Fibroblast of upper back skin (primary cell): ENCODE measurements at places on chromosomes 2 and 18.

DNA sequence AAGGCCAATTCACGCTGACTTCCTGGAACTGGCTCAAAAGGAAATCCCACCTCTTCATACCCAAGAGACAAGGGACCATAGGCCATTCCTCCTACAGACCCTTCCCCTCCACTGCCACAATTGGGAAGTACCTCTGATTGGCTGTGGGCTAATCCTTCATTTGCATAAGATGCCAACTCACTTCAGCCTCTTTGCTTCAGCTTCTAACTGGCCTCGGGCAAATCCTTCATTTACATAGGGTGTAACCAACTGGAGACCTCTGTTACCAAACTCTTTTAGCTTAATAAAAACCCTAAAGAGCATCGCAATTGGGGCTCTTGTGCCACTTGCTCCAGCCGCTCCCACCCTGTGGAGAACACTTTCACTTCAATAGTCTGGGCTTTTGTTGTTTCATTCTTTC is 38.2 kb downstream of the MC2R start:
- no peak for DNase-seq

DNA sequence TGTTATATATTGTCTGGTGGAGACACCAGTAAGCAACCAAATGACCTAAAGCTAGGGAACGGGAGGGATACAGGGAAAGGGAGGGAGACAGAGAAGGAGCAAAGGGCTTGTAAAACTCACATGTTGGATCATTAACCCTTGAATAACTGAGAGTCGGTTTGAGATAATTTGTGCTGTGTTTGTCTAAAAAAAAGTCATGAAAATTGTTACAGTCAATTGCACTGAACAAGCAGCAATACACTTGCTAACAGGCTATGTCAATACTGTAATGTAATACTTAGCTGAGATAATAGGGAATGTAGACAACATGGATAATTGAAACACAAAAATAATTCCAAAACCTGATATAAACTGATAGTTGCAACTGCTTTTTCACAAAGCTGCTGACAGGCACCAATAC is 71.3 kb upstream of the ZNF521 start:
- DNase-seq: no peak

GRCh38 chr2:241237047-241237446 is 48.6 kb downstream of the ANO7 start:
- no peak for DNase-seq

DNA sequence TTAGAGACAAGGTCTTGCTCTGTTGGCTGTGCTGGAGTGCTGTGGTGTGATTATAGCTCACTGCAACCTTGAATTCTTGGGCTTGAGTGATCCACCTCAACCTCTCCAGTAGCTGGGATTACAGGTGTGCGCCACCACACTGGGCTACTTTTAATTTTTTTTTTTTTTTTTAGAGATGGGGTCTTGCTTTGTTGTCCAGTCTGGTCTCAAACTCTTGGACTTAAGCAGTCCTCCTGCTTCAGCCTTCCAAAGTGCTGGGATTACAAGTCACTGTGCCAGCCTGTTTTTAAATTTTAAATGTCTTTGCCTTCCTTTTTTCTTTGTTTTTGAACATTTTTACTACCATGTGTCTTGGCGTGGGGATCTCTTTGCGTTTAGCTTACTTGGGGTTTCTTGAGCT is 32.5 kb downstream of the TAF4B start:
- no peak for DNase-seq

- no peak for DNase-seq
Measured at GRCh38 chr2:204692790-204693189, 147.5 kb downstream of the PARD3B start.

DNA sequence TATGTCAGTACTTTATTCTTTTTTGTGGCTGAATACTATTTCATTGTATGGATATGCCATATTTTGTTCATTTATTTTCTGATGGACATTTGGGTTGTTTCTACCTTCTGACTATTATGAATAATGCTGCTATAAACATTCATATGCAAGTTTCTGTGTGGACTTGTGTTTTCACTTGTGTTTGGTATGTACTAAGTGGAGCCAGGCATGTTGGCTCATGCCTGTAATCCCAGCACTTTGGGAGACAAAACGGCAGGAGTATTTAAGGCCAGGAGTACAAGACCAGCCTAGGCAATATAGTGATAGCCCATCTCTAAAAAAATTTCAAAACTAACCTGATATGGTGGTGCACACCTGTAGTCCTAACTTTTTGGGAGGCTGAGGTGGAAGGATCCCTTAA is 23.3 kb downstream of the MARCHF7 start:
- DNase-seq: no peak

DNA sequence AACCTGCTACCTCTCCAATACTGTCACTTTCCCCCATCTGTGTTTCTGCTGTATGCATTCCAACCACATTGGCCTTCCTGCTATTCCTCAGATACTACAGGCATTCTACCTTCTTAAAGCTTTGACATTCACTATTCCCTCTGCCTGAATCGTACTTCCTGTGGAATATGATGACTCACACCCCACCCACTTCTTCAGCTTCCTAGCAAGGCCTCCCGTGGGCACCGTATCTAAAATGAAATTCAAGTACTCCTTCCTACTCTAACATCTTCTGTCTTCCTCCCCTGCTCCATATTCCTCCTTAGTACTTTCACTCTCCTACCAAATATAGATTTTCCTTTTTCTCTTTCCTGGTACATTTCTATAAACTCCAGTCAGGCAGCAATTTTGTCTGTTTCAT is 710.4 kb downstream of the RNF144A start:
- peak; percentile 59 for DNase-seq

- no peak for DNase-seq
Measured at GRCh38 chr18:76668119-76668518, 154.2 kb upstream of the ZNF236 start.

- no peak for DNase-seq
Measured at GRCh38 chr2:73868204-73868978, 24.4 kb upstream of the ACTG2 start.

DNA sequence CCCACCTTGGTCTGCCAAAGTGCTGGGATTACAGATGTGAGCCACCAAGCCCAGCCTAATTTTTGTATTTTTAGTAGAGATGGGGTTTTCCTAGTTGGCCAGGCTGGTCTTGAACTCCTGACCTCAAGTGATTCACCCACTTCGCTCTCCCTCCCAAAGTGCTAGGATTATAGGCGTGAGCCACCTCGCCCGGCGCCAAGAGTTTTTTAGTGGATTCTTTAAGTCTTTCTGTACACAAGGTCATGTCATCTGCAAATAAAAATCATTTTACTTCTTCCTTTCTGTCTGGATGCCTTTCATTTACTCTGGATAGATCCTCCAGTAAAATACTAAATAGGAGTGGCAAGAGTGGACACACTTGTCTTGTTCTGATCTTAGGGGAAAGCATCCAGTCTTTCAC is 61.7 kb downstream of the KCMF1 start:
- no peak for DNase-seq

- DNase-seq: no peak
Measured at GRCh38 chr2:189646521-189646920, 14.7 kb upstream of the ASNSD1 start.

- DNase-seq: no peak
Measured at GRCh38 chr2:191885098-191885497, 38.2 kb upstream of the CAVIN2 start.

- DNase-seq: peak; percentile 26
Measured at GRCh38 chr2:95574506-95574905, 17.3 kb upstream of the TRIM43 start.

- DNase-seq: peak; percentile 12
Measured at GRCh38 chr2:49226360-49226759, 72.0 kb upstream of the FSHR start.

- no peak for DNase-seq
Measured at GRCh38 chr2:68968221-68968620, 6.2 kb upstream of the GKN1 start.

- no peak for DNase-seq
Measured at GRCh38 chr2:121362774-121363173, 77.8 kb upstream of the TFCP2L1 start.

DNA sequence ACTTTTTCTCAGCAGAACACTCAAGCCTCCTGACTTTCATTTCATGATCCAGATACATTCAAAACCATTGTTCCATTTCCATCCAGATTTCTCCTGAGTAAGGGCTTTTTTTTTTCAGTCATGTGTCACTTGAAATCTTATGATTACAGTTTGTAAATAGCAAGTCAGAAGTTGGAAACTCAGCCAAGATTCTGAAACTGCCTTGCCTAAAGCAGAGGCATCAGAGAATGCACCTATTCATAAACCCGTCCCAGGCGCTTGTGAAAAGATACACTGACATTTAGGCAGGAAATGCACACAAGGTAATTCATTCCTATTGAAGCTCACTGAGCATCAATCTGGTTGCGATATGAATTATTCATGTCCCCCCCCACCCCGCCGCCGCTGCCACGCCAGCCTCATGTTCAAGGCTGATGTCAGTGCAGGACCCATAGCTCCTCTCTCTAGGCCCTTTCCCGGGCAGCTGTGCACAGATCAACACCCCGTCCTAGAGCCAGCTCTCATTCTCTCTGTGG is 30.4 kb upstream of the MGAT4A start:
- no peak for DNase-seq

GRCh38 chr2:60570251-60570650 is 16.8 kb upstream of the BCL11A start:
- DNase-seq: no peak

GRCh38 chr2:187769437-187769836 is 215.2 kb upstream of the TFPI start:
- DNase-seq: peak; percentile 13
